ENCODE measurements at places on chromosomes 1 and 21.

DNA sequence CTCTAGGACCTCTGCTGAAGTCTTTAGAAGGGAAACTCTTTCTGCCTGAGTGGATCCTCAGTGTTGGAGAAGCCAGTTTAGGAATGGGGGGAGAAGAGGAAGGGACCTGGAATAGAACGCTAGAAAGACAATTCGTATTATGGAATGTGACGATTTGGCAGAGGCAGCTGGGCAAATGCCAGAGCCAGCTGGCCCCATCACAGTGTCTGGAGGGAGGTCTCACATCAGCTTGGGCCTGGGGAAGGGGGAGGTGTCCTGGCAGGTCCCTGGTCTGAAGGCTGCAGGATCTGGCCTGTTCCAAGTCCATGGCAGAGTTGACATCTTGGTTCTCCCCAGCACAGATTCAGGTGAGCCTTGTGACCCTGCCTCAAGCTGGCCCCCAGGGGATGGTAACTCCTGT, 11.3 kb downstream of the TMCC2 start:
- no peak for DNase-seq

- DNase-seq, result no peak
These were observed 2.3 kb downstream of the FCRLB start for GRCh38 chr1:161723459-161724141.

GRCh38 chr1:235941876-235942624, 75.3 kb upstream of the LYST start:
- DNase-seq, result no peak

DNA sequence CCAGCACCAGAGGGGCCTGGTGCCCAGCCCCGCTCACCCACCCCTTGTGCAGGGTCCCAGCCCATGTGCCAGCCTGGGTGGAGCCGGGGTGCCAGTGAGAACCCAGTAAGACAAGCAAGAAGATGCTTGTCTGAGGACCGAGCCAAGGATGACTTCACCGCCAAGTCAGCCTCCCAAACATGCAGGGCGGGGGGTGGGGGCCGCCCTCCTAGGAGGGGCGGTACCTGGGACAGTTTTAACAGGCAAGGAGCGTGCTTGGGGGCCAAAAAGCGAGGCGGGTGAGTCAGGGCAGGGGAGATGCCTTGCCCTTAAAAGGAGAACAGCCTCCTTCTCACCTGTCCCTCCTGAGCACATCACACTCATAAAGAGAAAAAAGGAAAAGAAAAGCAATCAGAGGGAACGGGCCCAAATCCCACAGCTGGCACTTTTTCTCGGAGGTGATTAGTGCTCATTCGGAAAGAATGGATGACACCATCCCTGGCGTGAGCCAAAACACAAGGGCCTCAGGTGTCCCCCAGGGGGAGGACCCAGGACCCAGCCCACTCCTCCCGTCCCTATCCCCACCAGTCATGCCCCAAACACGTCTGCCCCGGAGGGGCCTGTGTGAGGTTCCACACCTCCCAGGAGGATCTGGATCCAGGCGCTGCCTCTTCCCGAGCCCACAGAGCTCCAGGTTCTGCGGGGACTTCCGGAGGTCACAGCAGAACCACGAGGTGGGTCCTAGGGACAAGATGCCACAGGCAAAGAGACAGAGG, 77.6 kb upstream of the IFFO2 start:
- no peak for DNase-seq

- no peak for DNase-seq
These were observed 25.4 kb downstream of the SLC30A10 start for GRCh38 chr1:219902951-219903350.

DNA sequence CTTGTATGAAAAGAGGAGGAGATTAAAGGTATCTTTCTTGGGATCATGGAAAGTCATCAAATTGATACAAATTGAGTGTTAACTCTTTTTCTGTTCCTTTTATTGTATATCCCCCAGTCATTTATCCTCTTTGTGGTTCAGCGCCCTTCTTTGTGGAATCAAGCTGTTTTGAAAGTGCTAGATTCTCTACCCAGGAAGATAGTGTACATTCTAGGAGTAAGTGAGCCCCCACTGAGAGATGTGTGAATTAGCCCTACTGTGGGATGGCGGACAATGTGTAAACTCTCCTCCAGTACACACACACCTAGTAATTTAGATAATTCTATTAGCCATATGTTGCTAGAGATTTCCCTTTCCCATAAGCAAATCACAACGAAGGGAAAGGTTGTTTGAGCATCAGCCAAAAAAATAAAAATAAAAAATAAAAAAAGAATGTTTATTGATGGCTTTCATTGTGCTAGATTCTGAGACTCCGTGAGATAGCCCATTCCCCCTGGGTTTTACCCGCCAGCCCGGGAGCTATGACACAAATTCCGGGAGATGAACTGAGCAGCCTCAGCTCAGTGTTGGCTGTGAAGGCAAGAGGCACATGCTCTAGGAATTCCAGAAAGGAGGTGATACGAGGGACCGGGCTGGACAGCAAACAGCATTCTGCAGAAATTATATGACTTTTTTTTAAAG, 378.4 kb upstream of the RUNX1 start:
- DNase-seq, result no peak

- DNase-seq, result no peak
These were observed 274.6 kb downstream of the NFIA start for GRCh38 chr1:61356995-61357394.

- no peak for DNase-seq
These were observed 216.1 kb upstream of the TMEM51 start for GRCh38 chr1:14937288-14937949.

DNA sequence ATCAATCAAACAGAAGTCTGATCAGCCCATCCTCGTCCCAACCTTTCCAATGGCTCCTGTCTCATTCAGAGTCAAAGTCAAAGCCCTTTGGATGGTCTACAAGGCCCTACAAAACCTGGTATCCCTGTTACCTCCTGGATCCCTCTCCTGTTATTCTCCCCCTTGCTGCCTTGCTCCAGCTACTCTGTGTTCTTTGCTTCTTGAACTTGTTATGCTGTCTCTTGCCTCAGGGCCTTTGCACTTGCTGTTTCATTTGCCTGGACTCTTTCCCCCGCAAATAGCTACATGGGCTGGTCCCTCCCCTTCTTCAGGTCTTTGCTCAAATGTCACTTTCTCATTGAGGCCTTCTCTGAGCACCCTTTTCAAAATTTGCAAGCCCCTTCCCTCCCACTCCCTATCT, 1.4 kb upstream of the CSF3R start:
- no peak for DNase-seq

DNA sequence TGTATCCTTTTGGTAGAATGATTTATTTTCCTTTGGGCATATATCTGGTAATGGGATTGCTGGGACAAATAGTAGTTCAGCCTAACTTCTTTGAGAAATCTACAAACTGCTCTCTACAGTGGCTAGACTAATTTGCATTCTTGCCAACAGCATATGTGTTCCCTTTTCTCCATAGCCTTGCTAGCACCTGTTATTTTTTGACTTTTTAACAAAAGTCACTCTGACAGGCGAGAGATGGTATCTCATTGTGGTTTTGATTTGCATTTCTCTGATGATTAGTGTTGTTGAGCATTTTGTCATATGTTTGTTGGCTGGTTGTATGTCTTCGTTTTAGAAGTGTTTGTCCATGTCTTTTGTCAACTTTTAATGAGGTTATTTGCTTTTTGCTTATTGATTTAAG, 99.8 kb downstream of the UCK2 start:
- DNase-seq, result no peak

DNA sequence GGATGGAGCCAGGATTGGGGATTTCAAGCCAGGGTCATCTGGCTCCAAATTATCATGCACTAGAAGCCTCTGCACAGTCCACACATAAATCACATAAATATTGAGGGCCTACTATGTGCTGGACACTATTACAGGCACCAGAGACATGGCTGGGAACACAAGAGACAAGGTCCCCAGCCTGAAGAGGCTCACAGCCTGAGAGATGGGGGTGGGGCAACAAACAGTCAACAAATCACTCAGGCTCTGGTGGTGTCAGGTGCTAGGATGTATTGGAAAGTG, 41.6 kb upstream of the LAPTM5 start:
- no peak for DNase-seq

DNA sequence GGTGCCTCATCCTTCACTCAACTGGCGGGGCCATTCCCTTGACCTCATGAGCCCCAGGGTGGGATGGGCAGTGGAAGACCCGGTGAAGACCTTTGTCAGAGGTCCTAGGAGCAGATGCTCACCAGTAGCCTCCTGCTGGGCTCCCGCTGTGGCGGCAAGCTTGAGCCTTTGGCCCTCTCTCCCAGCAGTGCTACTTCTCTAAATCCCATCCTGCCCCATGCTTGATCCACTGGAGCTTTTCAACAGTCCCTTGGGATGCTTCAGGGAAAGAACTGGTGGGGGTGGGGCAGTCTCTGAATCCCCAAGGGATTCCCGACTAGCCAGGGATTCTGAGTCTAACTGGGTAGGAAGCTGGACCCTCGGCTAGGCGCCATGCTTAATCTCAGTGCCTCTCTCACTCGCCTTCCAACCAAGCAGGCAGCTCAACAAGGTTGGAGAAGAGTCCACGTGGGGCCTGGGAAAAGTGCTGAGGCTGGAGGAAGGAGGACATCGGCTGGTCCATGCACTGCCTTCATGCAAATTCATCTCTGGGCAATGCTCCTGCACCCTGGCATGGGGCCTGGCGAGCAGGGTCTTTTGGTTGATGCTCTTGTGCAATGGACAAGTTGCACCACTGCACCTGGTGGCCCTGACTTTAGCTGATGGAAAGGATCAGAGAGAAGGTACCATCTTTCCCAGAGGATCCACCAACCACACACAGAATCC, 190.3 kb downstream of the GRIK3 start:
- no peak for DNase-seq

- DNase-seq, result no peak
These were observed 64.9 kb downstream of the MACF1 start for GRCh38 chr1:39269349-39269748.

DNA sequence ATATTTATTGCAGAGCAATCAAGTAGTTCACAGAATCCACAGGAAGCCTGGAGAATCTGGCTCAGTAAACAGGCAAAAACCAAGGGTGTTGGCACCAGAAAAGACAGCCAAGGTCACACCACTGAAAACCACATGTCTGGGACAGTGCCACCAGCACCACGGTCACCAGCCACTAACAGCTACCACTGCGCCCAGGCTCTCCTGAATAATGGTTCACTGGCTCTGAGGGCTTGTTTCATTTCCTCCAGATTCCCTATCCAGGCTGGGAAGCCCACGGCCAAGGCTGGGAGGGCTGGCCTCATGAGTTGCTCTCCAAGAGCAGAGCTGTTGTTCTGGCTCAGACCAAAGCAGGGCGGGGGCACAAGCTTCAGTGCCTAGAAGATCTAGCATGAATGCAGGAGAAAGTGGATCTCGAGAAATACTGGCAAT, 54.5 kb upstream of the PTGFRN start:
- DNase-seq, result no peak

- DNase-seq, result no peak
These were observed 9.7 kb downstream of the CTNNBIP1 start for GRCh38 chr1:9900142-9901043.

DNA sequence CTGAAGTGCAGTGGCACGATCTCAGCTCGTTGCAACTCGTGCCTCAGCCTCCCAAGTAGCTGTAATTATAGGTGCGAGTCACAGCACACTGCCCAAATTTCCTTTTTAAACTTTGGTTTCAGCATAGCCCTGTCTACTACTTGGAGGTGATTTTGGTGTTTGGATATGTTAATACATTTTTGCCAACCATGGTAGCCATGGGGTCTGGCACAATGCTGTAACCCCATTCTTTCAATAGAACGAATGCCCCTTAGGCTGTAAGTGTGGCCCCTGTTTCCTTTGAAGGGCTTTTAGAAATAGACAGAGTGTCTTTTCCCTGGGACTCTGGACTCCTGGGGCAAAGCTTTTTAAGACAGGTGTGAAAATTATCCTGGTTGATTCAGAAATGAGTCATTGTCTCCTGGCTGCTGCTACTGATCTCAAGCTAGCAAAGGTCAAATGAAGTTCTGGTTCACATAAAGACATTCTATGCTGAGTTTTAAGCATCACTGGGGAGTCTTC, 141.1 kb upstream of the RUNX1 start:
- DNase-seq, result no peak

DNA sequence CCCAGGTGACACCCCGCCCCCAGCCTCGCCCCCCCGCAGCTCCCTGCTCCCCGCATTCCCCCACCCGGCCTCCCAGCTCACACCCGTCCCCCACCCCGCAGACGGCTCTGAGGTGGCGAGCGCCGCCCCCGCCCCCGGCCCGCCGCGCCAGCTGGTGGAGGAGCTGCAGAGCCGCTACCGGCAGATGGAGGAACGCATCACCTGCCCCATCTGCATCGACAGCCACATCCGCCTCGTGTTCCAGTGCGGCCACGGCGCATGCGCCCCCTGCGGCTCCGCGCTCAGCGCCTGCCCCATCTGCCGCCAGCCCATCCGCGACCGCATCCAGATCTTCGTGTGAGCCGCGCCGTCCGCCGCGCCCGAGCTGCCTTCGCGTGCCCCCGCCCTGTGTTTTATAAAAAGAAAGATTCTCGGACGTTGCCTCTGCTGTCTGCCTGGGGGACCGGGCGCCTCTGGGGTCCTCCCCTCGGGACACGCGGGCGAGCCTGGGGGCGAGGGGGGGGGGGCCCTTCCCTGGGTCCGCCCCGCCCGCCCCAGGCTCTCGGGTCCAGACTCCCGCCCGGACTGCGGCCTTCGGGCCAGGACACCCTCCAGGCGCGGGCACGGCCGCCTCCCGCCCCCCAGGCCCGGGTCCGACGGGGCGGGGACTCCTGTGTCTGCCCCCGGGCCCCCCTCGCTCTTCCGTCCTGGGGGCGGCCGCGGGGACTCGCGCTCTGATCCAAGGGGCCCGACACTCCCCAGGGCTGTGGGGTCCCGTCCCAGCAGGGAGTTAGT, 1.6 kb upstream of the MMP23B start:
- peak; percentile 84 for DNase-seq

GRCh38 chr1:9145021-9145668, 16.2 kb upstream of the GPR157 start:
- DNase-seq, result no peak

- DNase-seq, result no peak
These were observed 354.6 kb downstream of the PDE4B start for GRCh38 chr1:66147226-66147835.

- DNase-seq, result no peak
These were observed 4.4 kb upstream of the MATN1 start for GRCh38 chr1:30727824-30728223.

DNA sequence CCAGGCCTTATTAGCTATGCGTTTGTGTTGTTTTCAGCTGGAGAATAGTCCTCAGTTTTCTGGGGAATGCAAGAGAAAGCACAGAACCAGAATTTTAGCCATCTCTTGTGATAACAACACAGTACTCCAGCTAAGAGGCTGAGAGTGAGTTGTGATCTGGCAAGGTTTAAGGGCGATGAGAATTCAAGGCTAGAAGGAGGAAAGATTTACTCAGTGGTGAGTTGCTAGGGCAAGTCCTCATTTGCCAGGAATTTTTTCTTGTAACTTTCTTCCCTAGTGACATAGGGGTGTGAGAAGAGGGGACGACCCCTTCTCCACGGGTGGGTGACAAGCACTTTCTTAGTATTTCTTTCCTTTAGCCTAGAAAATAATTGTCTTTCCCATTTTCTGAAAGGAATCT, 53.2 kb downstream of the HHAT start:
- no peak for DNase-seq

GRCh38 chr1:111630567-111630966, 11.0 kb downstream of the RAP1A start:
- no peak for DNase-seq
